Activated CD8-positive, alpha-beta memory T cell treated with anti-CD3 and anti-CD28 coated beads for 24 hours (primary cell): ENCODE measurements at places on chromosomes 2 and 18.
A peak's percentile ranks its signal among the peaks of the same experiment; 100 is the strongest.

DNA sequence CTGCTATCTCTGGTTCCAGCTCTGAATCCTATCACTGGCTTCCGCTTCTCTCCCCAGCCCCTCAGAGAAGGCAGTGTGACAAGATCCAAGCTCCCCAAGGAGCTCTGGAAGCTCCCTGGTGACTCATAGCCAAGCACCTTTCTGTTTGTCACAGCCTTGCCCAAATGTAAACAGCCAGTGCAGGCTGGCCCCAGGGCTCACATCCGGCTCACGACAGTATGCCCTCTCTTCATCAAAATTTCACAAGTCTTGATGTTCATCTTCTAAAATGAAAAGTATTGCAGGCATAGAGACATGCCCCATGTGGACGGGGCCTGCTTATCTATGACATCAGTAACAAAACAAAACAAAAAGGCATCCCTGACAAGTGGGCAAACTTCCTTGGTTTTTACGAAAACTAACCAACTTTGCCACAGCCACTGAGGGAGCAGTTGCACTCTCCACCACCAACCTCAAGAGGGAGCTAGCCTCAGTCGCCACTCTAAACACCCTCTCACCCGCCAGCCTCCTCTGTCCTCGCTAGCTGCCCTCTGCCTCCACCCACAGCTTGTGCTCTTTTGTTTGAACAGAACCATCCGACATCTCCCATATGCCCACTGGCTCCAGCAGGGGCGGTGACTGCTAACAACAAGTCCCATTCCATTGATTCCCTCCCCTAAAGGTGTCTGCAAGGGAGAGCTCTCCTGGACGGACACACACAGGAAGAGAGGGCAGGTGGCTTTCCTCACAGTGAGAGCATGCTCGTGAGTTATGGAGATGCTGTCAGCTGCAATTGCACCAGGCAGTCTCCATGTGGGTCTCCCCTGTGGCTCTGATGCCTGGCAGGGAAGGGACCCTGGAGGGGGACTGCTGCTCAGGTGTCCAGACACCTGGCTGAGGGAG lies 71.0 kb upstream of the DAPL1 start:
- no peak for DNase-seq

- DNase-seq, result no peak
Observed at GRCh38 chr2:204909791-204910190, 364.5 kb downstream of the PARD3B start.

DNA sequence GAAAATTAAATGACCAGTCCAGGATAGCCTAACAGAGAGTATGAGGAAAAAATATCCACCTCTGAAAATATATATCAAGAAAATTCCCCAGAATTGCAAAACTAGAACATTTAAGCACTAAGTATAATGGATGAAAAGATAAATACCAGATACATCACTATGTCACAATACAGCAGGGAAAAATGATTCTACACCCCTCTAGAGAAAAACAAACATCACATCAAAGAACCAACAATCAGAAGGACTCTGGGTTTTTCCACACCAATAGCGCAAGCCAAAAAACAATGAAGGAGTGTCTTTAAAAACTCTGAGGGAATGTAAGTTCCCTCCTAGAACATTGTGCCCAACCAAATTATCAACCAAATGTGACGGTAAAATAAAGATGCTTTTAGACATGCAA lies 13.7 kb downstream of the BUB1 start:
- no peak for DNase-seq

GRCh38 chr2:196783431-196784094 lies 15.9 kb downstream of the GTF3C3 start:
- no peak for DNase-seq

DNA sequence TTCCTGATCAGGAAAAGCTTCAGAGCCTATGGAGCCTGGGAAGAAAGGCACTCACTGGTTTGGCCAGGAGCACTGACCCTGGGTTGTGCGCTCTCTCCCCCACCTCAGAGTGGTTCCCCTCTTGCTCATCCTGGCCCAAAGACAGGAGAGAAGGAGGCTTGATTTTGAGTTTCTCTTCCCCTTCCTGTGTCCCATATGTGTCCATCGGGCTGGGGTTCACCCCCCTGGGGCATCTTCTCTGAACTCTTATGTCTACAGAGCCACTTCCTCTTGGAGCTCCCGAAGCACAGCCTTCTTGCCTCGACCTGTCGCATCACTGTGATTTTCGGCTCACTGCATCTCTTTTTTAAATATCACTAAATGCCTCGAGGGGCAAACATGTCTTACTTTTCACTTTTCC lies 692.3 kb downstream of the RNF144A start:
- DNase-seq, result no peak

- no peak for DNase-seq
Observed at GRCh38 chr2:95729597-95729955, 137.8 kb downstream of the TRIM43 start.

DNA sequence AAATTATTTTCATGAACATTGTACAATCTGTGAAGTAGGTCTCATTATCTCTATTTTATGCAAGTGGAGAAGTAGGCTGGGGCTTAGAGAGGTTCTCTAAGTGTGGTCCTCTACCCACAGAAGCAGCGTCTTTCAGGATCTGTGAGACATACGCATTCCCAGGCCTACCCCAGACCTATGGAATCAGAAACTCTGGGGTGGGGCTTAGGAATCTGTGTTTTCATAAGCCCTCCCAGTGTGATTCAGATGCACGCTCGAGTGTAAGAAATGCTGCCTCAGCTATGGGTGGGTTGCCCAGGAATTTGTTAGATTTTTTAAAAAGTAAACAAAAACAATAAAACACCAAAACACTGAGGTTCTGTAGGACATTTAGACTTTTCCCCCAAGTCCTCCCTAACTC lies 14.8 kb upstream of the ZAP70 start:
- DNase-seq, result no peak

GRCh38 chr18:34493566-34494358 lies 216.3 kb upstream of the DTNA start:
- DNase-seq, result no peak

GRCh38 chr18:52746986-52747385 lies 407.0 kb downstream of the DCC start:
- DNase-seq, result no peak

- DNase-seq, result peak; percentile 49
Observed at GRCh38 chr2:174686430-174686829, 77.8 kb downstream of the CHRNA1 start.

DNA sequence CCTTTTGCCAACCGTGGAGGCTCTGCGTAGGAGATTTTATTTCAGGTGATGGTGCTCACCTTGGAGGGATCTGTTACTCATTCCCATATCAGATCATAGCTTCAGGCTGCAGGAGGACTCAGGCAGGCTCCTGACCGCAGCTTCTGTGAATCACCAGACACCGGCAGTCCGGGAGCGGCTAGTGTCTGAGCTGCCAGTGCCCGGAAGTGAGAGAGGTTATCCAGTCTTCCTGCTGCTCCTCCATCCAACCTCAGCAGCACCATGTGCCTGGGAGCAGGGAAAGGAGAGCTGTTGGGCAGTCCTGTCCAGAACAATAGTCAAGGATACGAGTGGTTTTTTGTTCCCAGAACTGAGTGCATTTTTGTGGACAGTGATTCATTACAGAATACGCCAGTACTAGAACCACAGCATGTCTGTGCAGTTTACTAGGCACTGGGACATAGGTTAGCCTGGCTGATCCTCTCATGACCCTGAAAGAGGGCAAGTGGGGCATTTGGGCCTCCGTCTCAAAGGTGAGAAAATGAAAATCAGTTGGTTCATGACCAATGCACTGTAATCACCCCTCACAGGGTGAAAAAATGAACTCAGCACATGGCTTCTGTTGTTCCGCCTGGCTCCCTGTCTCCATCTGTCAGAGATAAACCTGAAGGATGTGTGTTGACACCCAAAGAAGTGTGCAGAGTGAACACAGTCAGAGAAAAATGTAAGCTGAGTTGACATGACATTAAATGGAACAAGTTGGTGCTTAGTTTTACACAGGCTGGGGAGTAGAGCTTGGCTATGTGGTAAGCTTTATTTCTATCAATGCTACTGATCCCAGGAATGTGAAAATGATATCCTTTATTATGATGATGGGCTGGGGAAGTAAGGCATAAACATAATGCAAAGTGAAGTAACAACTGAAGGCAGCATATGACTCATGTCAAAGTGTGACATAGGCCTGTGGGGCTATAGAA lies 12.2 kb downstream of the FHOD3 start:
- no peak for DNase-seq

DNA sequence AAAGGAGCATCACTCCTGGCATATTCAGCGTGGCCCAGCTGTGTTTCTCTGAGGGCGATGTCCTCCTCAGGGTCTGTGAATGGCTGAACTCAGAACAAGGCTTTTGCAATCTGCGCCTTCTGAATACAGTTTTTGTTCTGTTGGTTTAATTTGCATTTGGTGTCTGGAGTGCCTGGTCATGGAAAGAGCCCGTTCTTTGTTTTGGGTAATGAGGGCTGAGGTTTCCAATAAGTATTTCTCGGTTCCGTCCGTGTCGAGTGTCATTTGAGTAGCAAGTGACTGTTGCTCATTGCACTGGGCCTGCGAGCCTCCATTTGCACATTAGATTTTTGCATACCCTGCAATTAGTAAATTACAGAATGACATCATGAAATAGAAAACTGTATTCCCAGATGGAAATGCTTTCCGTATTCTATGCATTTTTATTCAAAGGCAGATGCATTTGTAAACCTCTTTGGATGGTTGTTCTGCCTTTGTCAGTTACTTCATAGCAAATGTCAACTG lies 57.3 kb downstream of the NEDD4L start:
- no peak for DNase-seq

DNA sequence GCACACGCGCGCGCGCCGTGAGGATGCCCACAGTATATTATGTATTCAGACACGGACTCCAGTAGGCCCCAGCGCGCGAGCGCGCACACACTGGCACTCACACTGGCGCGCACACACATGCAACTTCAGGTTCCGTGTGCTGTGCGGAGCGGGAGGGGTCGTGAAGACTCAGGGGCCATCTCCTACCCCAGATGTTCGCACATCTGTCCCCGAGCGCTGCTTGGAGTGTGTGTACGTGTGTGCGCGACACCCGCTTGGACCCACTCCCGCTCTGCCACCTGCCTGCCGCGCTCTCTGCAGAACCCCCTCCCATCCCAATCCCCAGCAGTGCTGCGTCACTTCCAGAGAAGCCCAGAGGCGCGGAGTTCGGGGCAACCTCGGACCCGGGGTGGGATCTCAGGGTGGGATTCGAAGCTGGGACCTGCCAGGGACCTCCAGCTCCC lies 2.6 kb downstream of the NRP2 start:
- no peak for DNase-seq

DNA sequence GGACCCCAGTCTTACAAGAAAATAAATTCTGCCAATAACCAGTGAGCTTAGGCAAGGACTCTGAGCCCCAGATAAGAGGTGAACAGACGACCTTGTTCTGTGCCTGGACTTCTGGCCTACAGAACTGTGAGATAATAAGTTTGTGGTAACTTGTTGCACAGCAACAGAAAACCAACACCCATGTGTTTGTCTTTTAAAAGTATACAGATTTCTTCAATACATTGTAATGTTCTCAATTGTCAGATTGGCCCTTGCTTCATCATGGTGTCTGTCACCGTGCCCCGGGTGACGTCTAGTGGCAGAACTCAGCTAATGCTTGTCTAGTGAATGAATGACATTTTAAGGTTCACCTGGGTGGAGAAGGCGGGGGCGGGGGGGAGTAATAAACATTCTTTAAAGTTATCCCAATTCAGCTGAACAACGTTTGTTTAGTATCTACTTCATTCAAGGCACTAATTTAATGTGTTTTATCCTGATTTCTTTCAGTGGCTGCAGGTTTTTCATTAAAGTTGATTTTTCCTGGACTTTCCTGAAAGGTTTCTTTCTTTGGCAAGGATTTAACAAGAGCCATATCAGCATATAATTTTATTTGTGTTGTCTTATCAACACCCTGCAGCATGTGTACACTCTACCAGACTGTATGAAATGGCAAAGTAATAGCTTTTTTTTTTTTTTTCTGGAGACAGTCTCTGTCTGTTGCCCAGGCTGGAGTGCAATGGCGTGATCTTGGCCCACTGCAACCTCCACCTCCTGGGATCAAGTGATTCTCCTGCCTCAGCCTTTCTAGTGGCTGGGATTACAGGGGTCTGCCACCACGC lies 123.8 kb upstream of the DLX2 start:
- no peak for DNase-seq

- no peak for DNase-seq
Observed at GRCh38 chr2:189016311-189016861, 42.2 kb downstream of the COL3A1 start.

DNA sequence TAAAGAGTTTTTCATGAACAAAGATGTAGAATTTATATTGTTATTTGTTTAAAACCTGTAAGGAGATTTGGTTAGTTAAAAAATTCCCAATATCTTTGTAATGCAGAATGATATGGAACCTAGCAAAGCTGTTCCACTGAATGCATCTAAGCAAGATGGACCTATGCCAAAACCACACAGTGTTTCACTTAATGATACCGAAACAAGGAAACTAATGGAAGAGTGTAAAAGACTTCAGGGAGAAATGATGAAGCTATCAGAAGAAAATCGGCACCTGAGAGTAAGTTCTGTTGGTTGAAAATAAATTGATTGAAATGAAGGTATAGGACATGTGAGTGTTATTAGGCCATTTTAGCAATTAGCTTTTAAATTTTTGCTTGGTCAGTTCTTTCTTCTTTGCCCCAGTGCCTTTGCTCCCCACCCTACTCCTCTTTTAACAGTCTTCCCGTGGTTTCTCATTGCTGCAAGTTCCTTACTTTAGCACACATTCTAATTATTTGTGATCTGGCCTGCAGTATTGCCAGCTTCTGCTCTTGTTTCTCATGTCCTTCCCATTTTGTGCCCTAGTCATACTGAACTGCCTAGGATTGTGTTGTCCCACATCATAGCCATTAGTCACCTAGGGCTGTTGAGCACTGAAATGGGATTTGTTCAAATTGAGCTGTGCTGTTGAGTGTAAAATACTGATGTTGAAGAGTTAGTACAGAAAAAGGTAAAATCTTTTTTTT lies 36.6 kb downstream of the VAPA start:
- no peak for DNase-seq

GRCh38 chr2:60552078-60552850 lies 1.2 kb downstream of the BCL11A start:
- DNase-seq, result no peak

GRCh38 chr2:179442206-179442605 lies 177.6 kb upstream of the SESTD1 start:
- no peak for DNase-seq

DNA sequence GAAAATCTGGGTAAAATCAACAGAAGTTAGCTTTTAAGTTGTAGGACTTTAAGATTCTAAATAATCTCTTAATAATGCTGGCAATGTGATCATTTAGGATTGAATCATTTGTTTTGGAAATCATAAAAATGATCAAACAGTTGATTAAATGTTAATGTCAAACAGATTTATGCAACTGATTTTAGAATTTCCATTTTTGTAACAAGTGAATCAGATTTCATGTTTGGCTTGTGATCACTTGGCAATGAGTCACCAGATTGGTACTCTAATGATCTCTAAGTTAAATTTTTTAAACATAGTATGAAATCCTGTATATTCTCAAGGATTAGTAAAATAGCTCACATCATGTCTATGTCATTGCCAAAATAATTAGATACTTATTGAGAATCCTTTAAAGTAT lies 50.1 kb upstream of the UNC80 start:
- no peak for DNase-seq

DNA sequence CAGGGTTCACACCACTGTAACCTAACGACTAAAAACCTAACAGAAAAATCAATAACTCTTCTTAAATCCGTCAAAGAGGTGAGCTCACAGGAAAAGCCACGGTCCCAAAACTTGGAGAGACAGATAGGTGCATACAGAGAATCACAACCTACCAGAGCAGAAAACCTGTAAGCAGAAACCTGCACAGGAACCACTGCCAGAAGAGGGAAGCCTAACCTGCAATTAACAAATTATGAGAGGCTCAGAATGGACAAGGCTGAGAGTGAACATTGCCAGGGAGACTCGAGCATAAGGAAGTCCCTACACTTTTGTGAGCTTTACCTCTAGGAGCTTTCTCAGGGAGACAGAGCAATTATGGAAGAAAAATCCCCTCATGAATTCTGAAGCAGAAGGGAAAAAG lies 156.2 kb upstream of the NETO1 start:
- DNase-seq, result no peak
